ENCODE measurements at places on chromosomes 3 and 15.

DNA sequence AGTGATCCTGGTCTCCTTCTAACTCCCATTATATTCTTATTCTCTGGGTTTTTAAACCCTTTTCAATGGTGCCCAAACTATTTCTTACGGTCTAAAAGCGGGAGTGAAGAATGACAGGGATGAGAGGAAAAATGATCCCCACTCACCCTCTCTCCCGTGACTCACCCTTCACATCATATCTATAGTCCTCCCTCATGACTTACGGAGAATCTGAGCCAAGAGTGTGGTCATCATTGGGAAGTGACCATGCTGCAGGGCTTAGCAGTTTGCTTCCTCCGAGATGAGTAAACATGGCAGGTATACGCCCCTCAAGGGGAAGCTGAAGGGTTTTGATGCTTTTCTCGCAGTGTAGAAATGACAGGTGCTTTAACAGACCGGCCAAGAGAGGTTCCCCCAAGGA lies 274.0 kb downstream of the RYR3 start:
- DNase-seq: no peak

DNA sequence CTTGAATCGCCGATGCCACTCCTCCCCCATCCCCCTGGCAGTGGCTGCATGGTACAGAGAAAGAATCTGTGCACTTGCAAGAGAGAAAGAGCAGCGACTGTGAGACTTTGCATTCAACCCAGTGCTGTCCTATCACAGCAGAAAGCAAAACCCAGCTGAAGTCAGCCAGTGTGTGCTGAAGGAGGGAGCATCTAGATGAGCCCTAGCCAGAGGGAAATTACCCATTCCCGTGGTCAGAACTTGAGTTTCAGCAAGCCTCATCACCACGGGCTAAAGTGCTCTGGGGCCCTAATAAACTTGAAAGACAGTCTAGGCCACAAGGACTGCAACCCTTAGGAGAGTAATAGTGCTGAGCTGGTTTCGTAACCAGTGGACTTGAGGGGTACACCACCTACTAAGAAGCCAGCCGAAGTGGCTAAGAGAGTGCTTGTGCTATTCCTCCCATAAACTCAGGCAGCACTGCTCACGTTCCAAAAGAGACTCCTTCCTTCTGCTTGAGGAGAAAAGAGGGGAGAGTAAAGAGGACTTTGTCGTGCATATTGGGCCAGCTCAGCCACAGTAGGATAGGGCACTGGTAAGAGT lies 15.2 kb upstream of the PIK3R4 start:
- DNase-seq: no peak

GRCh38 chr3:76034649-76035048 lies 249.3 kb upstream of the ZNF717 start:
- DNase-seq: no peak

DNA sequence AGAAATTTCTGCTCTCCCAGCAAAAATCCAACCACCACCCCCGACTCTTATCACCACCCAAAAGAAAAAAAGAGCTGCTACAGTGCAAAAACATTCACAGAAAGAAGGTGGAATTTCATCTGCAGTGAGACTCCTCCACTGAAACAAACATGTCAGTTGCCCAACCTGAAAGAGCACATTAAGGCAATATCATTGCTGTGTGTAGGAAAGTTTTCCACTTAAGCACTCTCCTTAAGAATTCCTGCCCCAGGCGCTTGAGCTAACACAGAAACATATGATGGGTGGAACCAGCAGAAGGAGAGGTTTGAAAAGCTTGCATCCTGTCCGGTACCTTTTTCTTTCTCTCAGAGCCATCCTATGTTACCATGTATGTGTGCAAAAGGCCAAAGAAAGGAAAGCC lies 200.8 kb upstream of the GADL1 start:
- no peak for DNase-seq

GRCh38 chr15:25862472-25863110 lies 536 bp downstream of the ATP10A start:
- no peak for DNase-seq

DNA sequence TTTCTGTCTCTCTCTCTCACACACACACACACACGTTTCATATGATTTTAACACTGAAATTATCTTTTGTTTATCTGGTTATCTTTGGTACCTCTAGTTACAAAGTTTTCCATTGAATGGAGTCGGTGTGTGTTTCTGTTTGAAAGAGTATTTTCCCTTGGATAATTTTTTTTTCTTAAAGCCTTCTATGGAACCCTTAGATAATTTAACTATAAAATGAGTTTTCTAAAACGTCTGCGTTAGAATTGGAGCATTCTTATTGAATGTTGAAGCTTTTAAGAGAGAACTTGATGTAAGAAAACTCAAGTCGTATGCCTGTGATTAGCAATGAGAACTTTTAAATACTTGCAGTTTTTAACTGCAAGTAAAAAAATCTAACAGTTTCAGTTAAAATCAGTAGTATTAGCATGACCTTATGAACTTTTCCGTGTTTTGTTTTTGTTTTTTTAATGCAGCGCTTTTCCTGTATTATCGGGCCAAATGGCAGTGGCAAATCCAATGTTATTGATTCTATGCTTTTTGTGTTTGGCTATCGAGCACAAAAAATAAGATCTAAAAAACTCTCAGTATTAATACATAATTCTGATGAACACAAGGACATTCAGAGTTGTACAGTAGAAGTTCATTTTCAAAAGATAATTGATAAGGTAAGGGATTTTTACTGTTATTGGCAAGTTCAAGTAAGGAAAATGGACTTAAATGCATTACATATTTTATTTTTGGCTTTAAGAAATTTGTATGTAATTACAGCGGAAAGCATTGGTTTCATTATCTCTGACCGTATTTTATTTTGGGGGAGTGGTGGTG lies 3.0 kb downstream of the SMC4 start:
- no peak for DNase-seq

DNA sequence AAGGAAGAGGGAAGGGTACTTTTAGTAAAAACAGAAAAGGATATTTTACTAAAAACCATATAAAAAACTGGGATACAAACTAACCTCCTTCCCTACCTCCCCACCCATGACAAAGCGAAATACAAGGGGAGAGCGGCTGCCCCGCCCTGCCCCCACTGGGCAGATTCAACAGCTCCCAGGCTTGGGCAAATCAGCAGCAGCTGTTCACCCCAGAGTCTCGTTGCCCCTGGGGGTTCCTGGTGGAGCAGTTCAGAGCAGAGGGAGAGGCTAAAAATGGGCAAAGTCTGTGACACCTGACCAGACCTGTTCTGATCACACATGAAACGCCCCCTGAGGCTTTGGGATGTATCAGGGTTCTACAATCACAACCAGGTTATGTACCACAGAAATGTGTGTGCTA lies 2.5 kb upstream of the ETFA start:
- no peak for DNase-seq

GRCh38 chr3:13301286-13301987 lies 118.7 kb downstream of the NUP210 start:
- DNase-seq: no peak

- DNase-seq: no peak
These were observed 621 bp downstream of the RGMA start for GRCh38 chr15:93088200-93088980.

GRCh38 chr3:194197981-194198695 lies 62.2 kb downstream of the HES1 start:
- no peak for DNase-seq

- DNase-seq: peak; percentile 57
These were observed 99.9 kb downstream of the TLE3 start for GRCh38 chr15:69997813-69998212.

- no peak for DNase-seq
These were observed at the start of gene ANKRD34C for GRCh38 chr15:79282371-79283251. Gene ANKRD34C (plus strand): TSS chr15:79282722. CDS start chr15:79293285, 10,563 bp downstream.

DNA sequence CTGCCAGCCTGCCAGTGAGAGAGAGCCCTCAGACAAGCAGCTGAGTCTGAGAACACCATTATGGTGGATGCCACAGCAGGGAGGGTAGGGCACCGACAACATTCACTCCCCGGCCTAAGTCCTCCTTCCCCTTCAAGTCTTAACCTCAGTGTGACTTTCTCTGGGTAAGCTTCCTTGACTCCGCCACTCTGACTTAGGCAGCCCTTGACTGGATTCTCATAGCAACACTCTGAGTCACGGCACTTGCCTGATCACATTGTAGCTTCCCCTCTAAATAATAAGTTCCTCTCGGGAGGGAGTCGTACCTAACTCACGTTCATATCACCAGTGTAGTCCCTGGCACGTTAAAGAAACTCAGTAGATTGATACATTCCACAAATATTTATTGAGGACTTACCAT lies 180.5 kb downstream of the FOXB1 start:
- DNase-seq: no peak

DNA sequence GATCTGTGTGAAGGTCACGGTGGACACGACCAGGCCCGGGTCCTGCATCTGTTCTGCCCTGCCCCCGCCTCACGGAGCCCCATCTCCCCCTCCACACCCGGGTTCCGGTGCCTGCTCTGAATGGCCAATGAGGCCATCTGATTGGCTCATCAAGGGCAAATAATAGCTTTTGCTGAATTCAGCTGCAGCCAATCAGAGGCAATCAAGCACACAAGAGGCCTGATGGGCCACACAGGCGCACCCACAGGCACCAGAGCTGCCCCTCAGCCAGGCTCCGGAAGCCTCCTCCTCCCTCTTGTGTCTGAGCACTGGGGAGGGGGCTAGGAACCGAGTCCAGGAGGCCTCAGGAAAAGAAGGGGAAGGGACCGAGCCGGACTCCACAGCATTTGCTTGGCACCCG lies 49.5 kb downstream of the CACNA2D2 start:
- DNase-seq: no peak

DNA sequence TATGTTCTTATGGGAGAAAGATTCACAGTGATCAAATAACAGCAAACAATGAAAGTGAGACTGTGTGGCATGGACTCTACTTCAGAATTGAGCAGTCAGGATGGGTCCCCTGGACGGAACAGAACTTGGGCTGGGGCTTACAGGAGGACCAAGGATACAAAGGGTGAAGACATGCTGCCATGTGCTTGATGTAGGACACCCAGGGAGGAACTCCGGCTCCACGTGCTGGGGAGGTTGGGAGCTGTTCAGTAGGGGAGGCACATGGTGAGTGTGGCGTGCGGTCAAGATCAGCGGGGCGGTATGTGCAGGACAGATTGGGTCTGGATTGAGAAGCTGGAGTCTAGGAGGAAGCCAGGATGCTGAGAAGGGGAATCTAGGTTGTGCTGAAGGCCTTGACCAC lies 32.6 kb downstream of the PPCDC start:
- no peak for DNase-seq

GRCh38 chr3:152381881-152382295 lies 113.2 kb downstream of the MBNL1 start:
- DNase-seq: no peak

GRCh38 chr3:113495035-113495434 lies 19.9 kb downstream of the SPICE1 start:
- no peak for DNase-seq

DNA sequence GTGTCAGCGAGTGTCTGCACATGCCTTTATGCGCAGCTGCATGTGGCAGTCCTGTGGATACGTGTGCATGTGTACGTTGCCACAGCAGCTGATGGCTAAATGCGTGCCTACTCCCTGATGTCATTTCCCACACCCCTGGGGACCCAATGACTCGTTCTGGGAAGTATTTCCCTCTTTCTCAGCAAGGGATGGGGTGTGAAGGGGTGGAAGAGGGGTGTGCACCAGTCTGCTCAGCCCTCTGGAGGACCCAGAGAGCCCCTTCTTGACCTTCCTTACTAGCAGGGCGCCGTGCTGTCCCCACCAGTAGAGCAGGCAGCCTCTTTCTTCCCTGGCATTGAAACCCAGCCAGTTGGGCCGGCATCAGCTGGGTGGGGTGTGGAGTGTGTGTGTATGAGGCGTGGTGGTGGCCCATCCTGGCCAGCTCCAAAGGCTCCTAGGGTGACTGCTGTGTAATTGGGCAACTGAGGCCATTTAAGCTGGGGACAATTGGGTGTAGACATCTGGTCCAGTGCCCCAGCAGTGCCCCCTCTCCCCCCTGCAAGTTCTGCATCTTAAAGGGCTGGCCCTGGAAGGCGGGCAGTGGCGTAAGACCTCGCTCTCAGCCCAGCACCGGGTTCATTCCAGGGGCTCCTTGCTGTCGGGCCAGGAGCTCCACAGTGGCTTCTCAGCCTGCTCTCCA lies 19.2 kb downstream of the SNX33 start:
- DNase-seq: peak; percentile 51

DNA sequence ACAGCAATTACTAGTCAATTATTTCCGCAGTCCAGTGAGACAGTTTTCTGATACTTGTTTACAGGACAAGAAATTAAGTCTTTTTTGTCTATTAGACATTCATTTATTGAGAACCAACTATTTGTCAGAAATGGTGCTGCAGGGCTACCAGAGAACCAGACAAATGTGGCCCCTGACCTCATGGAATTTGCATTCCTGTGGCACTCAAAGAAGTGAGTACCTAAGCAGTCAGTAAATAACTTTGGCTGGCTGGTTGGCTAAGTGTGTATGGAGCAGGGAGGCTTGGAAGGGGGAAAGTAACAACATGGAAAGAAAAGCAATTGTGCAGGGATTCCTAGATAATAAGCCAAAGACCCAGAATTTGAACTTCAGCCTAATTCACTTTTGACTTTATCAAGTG lies 837.0 kb upstream of the CFAP20DC start:
- DNase-seq: no peak

- no peak for DNase-seq
These were observed 8.6 kb upstream of the SST start for GRCh38 chr3:187678726-187679268.

DNA sequence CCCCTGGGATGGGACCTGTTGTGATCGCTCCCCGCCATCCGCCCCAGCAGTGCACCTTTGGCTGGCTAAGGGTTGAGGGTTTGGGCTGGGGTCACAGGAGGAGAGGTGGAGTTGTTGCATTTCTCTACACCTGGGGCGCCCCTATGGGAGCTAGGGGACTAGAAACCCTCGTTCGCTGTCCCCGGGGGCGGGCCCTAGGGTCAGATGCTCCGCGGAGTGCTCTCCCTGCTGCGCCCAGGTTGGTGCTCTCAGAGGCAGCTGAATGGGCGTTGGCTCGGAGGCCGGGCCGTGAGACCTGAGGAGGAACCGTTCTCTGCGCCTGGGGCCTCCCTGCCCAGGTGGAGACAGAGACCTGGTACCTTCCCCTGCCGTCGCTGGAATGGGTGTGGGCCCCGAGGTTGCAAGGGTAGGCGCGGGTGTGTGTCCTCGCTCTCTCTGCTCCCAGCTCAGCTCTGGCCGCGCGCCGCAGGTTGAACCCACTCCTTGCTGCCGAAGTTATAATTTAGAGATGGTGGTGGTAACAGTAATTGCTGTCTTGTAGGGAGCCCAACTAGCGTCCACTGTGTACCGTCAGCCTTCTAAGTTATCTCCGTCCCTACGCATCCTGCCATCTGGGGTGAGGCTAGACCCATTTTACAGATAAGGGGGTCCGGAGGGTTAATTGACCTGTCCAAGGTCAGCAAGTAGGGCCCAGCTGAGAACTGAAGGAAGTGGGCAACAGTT lies 965 bp downstream of the FLNB start:
- DNase-seq: no peak

DNA sequence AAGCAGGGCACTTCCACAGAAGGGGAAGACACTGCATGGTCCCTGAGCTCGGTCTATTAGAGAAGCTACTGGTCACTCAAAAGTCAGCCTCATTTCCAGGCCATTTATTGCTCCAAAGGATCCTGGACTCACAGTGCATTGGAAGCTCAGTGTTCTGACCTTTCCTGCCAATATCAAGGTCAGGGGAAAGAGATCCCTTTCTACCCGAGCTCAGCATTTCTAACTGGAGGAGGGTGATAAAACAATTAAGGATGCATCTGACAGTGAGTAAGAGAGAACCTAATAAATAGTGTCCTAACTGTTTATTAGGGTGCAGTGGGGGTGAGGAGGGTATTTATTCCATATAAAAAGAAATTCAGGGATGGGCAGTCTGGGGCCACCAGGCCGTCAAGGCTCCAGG lies 26.8 kb upstream of the INSYN1 start:
- DNase-seq: no peak

- no peak for DNase-seq
These were observed 8.1 kb upstream of the RBP1 start for GRCh38 chr3:139547666-139548065.
